ENCODE measurements at places on chromosomes 12 and 14.

GRCh38 chr12:57840726-57841125 lies 5.8 kb downstream of the CTDSP2 start:
- ATAC-seq: peak; percentile 26

DNA sequence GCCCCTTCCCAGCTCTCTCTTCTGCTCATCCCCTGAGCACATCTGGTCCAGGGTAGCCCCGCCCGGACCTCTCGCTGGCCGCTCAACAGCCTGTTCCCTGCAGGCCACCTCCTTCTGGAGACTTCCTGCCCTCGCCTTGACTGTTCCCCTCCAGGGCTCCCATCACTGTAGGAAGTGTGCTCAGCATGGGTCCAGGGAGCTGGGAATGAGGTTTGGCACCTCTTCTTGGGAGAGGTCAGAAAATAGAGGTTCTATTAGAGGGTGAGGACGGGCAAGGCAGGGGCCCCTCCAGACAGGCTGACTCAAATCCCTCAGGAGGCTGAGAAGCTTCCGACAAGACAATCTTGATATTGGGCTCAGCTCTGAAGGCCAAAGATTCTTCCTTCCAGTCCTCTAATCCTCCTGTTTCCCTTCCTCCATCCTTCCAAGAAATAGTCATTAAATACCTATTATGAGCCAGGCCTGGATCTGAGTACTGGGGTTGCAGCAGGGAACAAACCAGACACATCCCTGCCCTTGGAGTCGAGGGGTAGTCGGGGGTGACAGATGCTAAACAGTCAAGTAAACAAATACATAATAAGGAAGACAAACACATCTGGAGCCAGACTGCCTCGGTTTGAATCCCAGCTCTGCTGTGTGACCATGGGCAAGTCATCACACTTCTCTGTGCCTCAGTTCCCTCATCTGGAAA lies 30.6 kb downstream of the CMKLR1 start:
- no peak for ATAC-seq

- ATAC-seq: no peak
Measured at GRCh38 chr12:9724023-9724422, 8.9 kb downstream of the CLECL1 start.

DNA sequence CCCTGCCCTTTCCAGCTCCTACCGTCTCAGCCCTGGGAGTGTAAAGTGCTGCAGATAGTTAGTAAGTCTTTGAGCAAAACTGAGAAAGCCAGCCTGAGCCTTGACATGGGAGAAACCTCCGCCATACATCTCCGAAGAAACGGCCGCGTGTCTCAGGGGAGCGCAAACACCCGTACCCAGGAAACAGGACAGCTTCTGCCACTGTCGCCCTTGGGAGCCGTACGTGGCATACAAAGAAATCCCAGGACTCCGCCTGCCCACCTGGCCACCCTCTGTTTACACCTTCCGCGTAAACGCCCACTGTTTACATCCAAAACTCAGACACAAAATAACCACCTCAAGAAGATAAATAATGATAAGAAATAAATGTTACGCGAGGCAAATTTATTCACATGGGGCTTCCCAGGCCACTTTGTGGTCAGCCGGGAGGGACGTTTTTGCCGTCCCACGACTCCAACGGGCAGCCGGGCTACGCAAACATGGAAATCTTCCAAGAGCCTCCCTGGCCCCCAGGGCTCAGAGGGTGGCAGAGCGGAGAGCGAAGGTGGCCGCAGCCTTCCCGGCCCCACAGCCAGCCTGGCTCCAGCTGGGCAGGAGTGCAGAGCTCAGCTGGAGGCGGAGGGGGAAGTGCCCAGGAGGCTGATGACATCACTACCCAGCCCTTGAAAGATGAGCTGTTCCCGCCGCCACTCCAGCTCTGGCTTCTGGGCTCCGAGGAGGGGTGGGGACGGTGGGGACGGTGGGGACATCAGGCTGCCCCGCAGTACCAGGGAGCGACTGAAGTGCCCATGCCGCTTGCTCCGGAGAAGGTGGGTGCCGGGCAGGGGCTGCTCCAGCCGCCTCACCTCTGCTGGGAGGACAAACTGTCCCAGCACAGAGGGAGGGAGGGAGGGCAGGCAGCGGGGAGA lies at the start of gene BDKRB2:
BDKRB2 (plus strand) TSS at position 689 of the 908 bp plus-strand sequence. CDS start 32,269 bp downstream, outside the sequence.
- peak; percentile 98 for ATAC-seq

DNA sequence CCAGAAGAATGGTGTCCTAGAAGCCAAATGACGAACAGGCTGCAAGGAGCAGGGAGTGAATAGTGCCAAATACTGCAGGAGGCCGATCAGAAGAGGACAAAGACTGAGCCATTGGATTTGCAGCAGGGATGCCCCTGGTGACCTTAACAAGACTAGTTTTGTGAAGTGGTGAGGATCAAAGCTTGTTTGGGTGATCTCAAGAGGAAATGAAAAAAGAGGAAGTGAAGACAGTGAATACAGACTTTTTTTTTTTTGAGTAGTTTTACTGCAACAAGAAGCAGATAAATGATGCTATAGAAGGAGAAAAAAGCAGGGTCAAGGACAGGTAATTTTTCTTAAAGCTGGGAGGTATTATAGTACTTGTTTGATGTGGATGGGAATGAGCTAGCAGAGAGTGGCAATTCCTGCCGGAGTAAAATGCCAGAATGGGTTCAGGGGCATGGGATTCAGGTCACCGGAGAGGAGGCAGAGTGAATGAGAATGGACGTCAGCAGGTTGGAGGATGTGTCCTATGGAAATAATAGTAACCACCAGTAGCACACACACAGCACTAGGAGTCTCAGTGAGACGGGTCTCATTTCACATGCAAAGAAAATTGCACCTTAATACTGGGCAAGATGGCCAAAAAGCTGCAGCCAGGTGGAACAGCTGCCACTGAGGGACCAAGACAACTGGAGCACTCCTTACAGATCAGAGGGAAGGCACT lies 345.8 kb upstream of the CCDC196 start:
- no peak for ATAC-seq

DNA sequence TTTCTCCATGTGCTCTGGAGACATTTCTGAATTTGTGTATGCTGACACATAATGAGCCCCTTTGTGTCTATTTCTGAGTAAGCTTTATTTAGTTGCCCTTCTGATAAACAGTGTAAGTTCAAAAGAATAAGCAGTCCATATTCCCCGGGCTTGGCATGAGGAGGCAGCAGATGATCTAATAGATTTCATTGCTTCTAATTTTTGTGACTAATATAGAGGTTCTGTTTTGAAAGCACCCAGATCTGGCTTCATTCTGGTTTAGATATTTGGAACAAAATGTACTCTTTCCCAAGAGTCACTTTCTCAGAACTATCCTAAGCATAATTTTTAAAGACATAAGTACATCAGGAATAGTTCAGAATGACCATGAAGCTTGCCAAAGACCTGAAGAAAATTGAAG lies 290.9 kb downstream of the BTG1 start:
- no peak for ATAC-seq

DNA sequence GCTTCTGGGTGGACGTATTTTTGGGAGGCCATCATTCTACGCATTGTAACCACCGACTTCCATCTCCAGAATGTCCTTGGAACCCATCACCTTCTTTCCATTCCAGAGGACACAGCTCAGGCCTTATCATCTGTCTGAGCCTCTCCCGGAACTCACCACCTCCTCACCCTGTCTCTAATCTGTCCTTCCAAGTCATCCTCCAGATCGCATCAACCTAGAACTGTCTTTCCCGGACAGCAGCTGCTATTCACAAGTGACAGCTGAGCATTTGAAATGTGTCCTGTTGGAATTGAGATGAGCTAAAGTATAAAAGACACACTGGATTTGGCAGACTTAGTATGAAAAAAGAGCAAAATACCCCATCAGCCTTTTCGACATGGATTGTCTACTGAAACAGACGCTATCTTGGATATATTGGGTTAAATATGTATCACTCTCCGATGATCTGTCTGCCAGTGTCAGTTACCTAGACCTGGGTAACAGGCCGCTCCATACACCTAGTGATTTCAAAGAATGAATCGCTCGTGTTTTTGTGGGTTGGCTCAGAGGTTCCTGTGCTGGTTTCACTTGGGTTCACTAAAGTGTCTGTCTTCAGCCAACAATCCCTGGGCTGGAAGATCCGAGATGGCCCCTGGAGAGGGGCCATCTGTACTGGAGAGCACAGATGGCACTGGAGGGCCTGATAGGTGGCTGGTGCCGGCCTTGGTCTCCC lies 104.4 kb upstream of the RFLNA start:
- no peak for ATAC-seq

DNA sequence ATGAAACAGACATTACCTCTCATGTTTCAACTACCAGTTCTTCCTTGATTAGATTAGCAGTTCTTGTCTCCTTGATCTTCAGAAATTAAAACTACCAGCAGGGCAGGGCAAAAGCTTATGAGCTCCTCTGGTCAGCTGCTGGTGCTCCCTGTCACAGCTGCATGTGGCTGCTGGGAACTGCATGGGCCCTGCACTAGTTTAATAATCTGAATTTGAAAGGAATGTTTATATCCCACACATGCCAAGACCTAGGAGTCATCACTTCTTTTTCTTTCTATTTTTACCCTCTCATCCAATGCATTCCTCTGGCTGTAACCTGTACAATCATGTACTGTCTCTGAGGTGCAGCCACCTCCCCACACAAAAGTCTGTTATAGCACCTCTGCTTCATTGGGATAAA lies 73.9 kb downstream of the ARMH4 start:
- peak; percentile 81 for ATAC-seq

DNA sequence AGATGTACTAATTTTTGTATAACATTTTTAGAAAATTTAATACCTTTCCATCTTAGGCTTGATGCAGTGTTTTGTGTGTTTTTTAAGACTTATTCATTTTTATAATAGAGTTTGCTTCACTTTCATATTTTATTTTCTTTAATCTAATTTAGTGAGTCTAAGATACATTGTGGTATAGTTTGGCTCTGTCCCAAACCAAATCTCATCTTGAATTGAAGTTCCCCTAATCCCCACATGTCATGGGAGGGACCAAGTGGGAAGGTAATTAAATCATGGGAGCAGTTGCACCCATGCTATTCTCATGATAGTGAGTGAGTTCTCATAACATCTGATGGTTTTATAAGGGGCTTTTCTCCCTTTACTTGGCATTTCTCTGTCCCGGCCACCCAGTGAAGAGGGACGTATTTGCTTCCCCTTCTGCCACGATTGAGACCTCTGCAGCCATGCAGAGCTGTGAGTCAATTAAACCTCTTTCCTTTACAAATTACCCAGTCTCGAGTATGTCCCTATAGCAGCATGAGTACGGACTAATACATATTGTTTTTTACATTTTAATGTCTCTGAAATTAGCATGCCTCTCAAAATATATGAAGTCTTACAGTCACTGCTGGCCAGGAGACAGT lies 34.9 kb downstream of the GABARAPL1 start:
- ATAC-seq: no peak

DNA sequence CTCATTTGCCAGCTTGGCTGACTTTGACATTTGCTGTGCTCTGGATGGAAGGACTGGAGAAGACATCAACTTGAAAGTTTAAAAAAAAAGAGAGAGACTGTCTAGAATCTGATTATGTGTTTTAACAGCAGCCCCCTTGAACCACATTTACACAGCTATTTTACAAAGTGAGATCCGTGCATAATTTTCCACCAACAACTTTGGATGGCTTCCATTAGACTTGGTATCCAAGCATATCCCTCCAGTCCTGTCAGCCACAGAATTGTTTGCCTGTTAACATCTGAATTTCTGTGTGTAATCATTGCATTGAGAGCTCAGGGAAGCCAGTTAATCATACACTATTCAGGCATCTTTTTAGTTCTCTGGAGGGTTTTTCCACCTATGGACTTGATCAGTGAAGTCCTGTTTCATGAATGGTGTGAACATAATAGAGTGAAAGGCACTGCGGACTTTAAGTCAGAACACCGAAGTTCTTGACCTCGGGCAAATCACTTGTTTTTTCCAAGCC lies 93.7 kb downstream of the SAMD4A start:
- ATAC-seq: no peak

DNA sequence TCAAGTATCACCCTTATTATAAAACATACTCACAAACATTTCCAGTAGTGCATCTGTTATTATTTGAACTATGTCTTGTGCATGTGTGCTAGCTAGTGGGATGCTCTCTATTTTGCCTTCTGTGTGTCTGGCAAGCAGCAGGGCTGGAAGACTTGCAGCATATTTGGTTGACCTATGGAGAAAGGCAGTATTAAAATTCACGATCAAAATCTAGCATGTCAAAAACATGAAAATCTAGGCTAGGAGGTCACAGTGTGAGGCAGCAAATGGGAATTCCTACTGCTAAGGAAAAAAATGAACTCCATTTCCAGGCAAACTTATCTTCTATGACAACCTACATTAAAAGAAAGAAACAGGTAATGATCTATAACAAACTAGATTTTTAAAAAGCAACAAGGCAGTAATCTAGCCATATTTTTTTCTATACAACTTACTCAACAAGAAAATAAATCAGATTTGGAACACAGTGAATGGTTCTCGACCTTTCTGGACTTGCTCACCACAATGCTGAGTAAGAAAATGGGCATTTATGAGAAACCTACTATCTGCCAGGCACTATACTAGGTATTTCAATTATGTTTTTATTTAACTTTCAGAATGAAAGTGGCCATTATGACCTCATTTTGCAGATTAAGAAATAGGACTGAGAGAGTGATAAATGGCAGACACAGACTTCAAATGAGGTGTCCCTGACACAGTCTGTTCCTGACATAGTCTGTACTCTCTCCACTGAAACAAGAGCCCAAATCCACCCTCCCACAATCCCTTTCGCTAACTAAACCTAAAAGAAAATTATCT lies 96.8 kb downstream of the TXNDC16 start:
- ATAC-seq: no peak

GRCh38 chr12:25938581-25938980 lies 19.9 kb upstream of the RASSF8 start:
- ATAC-seq: no peak

DNA sequence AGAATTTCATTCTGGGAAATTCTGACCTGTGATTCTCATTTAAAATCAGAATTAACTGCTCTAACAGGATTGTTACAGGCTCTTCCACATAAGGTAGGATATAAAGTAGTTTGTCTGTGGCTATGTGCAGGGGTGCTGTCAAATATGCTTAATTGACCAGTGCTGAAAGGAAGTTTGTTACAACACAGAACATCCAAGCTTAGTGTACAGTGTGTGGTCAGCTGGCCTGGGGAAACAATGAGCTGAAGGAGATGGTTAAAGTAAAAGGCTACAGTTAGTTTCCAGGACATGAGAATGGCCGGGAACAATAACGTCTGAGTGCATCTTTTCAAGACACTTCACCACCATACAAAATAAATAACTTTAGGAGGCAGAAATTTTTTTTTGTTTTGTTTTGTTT lies 68.0 kb downstream of the PKP2 start:
- ATAC-seq: no peak

GRCh38 chr14:99889268-99889667 lies 96.1 kb downstream of the EML1 start:
- ATAC-seq: no peak

Data from SK-N-SH treated with all-trans-retinoic acid at 6 μM for 48 hours (cell line).